ENCODE measurements at places on chromosomes 4 and X.

GRCh38 chrX:45422216-45422925 is 221.7 kb upstream of the DIPK2B start:
- no peak for DNase-seq

DNA sequence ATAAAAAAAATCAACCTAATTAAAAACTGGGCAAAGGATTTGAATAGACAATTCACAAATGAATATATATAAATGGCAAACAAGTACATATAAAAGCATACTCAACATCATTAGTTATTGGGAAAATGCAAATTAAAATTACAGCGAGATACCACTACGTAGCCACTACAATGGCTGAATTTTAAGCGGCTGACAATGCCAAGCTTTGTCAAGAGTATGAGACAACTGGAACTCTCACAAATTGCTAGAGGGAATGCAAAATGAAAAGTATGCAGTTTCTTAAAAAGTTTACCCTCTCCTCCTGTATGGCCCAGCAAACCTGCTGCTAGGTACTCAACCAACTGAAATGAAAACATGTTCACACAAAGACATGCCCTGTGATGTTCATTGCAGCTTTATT is 34.8 kb downstream of the ZFP42 start:
- no peak for DNase-seq

GRCh38 chrX:73448379-73448778 is 1.5 kb downstream of the CDX4 start:
- DNase-seq = no peak

GRCh38 chr4:48137846-48138245 is 3.8 kb upstream of the TXK start:
- no peak for DNase-seq

- no peak for DNase-seq
Observed at GRCh38 chr4:11455201-11455835, 26.6 kb upstream of the HS3ST1 start.

DNA sequence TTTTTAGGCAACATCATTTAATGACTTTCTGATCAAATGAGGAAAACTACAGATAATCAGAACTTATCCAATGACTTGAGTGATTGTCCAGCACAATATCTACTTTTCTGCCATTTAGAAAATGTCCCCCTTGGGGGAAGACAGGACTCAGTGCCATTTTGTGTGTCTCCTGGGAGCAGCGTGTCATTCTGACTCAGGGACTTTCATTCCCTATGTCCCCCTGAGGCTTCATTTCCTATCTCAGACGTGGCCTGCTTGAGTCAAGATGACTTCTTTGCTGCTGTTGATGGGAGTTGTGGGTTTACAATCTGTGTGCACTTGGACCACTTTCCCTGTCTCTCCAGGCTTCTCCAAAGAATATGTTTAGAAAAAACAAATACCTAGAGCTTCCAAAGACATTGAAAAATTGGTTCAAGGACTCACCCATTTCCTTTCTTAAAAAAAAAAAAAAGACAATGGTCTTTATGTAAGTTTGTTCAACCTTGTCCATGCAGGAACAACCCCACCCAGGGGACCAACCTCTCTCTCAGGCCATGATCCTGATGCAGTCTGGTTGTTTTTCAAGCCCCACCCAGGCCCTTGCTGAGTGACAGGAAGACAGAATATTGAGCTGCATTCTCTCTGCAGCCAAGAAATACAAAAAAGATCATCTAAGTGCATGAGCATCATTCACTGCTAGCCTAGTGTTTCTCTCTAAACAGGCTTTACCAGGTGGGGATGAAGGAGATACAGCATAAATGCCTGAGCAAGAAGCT is 34.3 kb upstream of the TMEM154 start:
- no peak for DNase-seq

DNA sequence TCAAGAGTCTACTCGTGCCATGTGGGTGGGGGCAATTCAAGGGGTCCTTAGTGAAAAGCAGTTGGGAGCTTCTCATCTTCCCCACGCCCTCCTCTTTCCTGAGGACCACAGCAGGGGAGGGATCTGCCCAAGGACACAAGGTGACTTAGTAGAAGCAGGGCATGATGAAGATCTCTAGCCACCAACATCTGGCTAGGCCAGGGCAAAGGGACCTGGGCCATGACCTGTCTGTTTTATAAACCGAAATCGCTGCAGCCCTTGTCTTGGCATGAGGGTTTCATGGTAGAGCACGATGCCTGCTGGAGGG is 5.1 kb downstream of the G6PD start:
- no peak for DNase-seq

DNA sequence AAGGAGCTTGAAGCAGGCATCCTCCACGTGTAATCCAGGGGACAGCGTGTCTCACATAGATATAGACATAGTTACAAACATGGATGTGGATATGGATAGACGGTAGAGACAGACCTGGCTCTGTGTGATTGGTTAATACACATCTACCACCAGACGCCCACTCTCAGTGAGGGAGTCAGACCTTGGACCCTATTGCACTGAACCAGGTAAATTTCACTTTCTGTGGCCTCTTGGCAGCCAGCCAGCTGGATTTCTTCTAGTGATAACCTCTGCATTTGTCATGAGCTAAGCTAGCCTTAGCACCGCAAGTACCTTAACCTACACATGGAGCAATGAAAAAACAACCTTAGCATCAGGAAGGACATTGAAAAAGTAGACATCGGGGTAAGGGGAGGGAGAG is 79.2 kb upstream of the ACSL4 start:
- DNase-seq = no peak

GRCh38 chr4:33948921-33949320 is 2295.4 kb downstream of the ARAP2 start:
- no peak for DNase-seq

- no peak for DNase-seq
Observed at GRCh38 chr4:81919223-81919622, 447.5 kb upstream of the RASGEF1B start.

- DNase-seq = no peak
Observed at GRCh38 chrX:120749141-120749846, 119.4 kb upstream of the C1GALT1C1 start.

- DNase-seq = no peak
Observed at GRCh38 chrX:134013092-134013497, 27.7 kb upstream of the GPC3 start.

DNA sequence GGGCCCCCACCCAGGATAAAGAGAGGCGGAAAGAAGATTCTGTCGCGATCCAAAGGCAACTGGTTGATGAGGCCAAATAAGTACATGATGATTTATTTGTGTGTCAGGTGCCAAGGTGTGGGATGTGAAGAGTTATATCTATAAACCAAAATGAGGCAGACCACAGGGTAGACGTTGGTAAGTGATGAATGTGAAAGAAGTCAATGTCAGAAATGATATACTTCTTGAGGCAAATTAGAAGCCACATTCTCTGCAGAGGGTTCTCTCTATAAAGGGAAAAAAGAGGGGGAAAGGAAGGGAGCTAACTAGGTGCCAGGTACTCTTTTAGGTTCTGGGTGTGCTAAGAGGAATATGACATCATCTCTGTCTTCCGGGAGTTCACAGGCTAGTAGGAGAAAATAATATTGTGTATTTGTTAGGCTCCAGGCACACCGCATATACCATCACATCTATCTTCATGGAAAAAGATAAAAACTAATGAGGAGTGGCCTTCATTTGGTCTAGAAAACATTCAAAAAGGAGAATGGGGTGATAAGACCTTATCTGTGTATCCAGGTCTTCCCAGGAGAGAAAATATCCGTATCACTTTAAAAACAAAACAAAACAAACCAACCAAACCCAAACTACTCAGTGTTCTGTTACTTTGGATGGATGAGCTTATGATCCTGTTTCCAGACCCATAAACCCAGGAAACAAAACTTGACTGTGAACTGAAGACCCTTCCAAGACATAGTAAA is 4.8 kb upstream of the SH2D1A start:
- no peak for DNase-seq

- DNase-seq = no peak
Observed at GRCh38 chr4:108890484-108890881, 127.6 kb upstream of the ETNPPL start.

DNA sequence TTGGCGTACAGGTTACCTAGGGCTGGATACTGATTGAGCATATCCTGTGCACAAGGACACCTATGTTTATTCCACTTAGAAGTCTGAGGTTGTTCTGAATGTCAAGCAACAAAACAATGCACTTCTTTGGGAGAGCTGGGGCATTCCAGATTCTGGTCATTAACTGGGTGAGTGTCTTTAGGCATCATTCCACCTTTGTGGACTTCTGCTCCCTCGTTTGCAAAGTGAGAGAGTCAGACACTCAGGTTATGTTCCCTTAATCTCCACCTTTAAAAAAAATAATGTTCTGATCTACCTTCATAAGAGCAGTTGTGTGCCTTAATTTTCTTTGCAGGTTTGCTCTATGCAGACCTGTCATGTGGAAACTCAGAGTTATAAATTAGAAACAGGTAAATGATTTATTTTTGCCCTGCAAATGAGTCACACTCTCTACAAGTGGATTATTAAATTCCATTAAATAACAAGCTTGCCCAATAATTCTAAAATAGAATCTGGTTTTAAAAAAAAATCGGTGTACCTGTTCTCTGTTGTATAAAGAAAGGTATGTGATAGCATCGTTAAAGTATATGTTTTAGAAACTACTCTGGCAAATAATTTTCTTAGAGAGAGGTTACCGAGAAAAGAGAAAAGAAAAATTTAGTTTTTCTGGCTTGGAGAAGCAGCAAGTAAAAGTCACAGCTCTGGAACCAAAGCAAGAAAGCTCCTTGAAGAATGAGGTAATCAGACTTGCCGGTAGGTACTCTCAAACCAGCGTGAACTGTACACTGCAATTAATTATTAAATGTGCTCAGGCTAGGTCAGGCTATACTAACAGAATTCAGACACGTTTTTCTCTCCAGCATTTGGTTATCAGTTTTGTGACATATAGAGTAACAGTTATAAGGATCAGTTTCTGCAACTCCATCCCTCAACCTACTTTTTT is 93.2 kb downstream of the SORBS2 start:
- no peak for DNase-seq

DNA sequence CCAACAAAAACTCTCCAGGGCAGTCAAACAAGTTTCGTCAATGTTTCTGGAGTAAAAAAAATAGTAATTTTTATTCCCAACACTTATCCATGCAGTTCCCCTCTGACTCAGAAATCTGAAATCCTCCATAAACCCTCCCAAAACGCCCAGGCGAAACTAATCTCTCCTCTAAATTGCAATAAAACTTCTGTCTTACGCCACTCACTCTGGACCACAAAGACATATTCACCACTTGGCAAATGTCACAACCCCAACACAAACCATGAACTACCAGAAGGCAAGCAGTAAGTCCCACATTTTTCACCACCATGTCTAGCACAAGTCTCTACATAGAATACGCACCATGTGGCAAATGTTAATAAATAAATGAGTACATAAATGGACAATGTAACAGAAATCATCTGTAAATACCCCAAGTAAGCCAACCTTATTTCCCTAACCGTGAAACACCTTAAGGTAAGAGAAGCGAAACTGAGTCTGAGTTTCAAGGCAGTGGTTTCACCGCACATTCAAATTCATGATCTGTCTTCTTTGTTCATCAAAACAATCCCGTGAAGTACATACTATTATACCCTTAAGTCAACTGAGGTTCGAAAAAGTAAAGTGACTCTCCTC is 1.6 kb downstream of the PAPSS1 start:
- DNase-seq = no peak

DNA sequence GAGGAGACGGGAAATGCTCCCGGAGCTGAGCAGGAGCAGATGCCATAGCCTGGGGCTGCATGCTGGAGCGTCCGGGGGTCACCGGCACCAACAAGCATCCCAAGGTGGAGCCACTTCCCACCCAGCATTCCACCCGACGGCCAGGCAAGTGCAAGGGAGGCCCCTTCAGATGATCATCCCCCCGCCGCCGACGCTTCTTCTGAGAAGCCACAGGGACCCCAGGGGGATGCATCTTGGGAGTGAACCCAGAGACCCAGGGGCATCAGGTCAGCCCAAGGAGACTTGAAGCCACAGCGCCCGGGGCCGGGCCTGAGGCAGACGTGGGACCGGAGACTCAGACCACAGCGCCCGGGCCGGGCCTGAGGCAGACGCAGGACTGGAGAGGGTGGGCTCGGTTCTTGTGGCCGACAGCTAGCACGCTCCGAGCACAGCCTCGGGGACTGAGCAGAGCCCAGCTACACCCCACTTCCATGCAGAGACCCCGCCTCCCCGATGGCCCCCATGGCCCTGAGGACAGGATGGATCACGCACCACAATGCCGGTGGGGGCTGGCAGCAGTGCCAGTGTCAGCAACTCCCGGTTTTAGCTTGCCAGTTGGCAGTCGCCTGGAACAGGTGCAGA is 33.0 kb upstream of the CPLX1 start:
- no peak for DNase-seq

DNA sequence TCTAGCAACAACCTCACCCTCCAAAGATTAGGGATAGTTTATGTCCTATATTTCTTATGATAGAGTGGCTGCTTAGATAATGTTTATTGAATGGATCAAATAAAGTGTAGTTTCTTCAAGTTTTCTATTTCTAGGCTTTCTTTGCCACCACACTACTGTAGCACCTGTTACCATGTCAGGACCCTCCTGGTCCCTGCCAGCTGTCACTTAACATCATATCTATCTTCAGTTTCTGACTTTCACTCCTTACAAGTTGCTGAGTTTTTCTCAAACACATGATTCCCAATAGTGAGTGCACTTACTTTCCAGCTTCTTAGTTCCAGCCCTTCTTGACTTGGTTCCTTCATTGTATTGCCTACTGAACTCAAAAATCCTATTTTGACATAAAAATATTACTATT is 593.9 kb upstream of the PITX2 start:
- no peak for DNase-seq

GRCh38 chr4:7135389-7135746 is 57.0 kb upstream of the SORCS2 start:
- DNase-seq = no peak

- no peak for DNase-seq
Observed at GRCh38 chr4:86960557-86960961, 25.7 kb downstream of the AFF1 start.
